ENCODE measurements at places on chromosomes 6 and 20.

GRCh38 chr6:148288541-148288940 is 54.1 kb upstream of the SASH1 start:
- no peak for DNase-seq

GRCh38 chr20:43119720-43120119 is 70.0 kb downstream of the PTPRT start:
- DNase-seq, result no peak

DNA sequence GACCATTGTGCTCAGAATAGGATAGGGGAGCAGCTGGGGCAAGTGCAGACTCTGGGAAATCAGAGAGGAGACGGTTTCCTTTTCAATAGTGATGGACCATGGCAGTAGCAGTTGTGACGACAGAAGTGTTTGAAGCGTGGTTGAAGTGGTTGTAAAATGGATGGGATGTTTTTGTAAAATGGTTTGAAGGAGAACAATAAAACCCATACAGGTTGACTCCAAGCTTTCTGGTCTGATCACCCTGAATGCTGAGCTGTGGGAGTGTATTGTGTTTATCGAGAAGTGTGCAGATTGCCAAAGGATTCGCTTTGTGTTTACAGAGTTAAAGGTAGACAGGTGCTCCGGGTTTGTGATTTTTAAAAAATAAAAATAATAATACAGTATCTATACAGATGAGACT is 255.2 kb upstream of the SULF2 start:
- DNase-seq, result no peak

GRCh38 chr20:11452326-11452725 is 465.4 kb upstream of the BTBD3 start:
- no peak for DNase-seq

DNA sequence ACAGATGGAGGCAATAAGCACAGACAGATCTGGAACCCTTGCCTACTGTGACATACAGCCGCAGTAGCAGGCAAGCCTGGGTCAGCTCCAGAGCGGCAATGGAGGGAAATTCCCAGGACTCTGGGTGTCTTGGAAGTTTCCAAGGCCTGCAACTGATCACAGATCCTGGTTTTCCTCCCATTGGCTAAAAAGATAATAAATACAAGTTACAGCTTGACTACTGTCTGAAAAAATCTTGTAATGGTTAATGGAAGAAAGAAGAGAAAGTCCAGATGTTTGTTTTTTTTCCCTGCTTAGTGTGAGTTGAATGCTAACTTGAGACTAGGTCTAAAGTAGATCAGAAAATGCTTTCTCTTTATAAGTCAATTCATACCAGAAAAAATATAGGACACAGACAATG is 307.6 kb downstream of the ALDH8A1 start:
- DNase-seq, result no peak

GRCh38 chr6:110340392-110340965 is 17.7 kb downstream of the METTL24 start:
- DNase-seq, result no peak

GRCh38 chr20:51389543-51390264 is 152.8 kb downstream of the NFATC2 start:
- DNase-seq, result no peak

Data from HuH-7 (cell line).